ENCODE measurements at places on chromosomes 13 and 19.

GRCh38 chr19:19460761-19461265, 54.5 kb downstream of the TSSK6 start:
- no peak for DNase-seq

- no peak for DNase-seq
Observed at GRCh38 chr19:32471811-32472210, 66.2 kb downstream of the DPY19L3 start.

DNA sequence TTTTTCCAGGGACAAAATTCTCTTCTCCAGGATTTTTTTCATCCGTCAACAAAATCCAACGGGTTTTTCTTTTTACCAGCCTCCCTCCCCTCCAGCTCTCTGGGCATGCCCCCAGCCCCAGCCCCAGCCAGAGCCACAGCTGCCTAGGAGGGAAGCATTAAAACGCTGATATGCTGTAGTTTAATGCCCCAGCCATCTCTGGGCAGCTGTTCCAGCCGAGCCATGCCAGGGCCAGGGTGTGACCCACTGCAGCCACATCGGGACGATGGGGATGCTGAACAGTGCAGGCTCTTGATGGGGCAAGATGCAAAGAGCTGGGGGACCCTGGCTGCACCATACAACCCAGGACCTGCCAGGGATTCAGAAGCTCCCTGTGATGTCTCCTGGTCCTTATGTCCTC, 32.1 kb downstream of the TSHZ3 start:
- no peak for DNase-seq

DNA sequence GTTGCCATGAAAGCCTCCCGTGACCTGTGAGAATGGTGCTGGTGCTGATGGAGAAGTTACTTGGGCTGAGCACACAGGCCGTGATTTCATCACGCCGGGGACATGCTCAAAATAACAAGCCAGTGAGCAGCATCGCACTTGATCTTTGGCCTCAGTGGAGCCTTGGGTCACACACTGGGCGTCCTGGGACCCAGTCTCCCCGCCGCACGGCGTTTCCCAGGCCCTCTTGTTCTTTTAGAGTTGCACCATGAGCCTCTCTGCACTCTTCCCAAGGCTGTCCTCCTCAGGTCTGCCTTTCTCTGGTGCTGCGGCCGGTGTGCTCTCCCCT, 9.5 kb upstream of the NDUFS7 start:
- DNase-seq: no peak

GRCh38 chr19:10864538-10864899, 6.8 kb upstream of the CARM1 start:
- peak; percentile 28 for DNase-seq

DNA sequence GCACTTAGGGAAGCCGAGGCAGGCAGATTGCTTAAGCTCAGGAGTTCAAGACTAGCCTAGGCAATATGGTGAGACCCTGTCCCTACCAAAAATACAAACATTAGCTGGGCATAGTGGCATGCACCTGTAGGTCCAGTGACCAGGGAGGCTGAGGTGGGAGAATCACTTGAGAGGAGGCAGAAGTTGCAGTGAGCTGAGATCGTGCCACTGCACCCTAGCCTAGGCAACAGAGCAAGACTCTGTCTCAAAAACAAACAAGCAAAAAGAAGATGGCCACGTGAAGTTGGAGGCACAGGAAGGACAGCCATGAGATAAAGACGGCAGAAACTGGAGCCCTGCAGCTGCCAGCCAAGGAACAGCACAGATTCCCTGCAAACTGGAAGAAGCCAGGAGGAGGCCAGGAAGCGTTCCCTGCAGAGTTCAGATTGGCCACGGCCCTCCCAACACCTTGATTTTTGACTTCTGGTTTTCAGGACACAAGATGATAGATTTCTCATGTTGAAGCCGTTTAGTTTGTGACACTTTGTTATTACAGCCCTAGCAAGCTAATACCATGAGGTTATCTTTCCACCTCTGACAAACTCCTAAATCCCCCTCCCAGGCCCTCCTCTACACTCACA, 786.7 kb downstream of the UQCRFS1 start:
- no peak for DNase-seq

GRCh38 chr13:91778123-91778522, 379.7 kb downstream of the GPC5 start:
- DNase-seq: no peak

DNA sequence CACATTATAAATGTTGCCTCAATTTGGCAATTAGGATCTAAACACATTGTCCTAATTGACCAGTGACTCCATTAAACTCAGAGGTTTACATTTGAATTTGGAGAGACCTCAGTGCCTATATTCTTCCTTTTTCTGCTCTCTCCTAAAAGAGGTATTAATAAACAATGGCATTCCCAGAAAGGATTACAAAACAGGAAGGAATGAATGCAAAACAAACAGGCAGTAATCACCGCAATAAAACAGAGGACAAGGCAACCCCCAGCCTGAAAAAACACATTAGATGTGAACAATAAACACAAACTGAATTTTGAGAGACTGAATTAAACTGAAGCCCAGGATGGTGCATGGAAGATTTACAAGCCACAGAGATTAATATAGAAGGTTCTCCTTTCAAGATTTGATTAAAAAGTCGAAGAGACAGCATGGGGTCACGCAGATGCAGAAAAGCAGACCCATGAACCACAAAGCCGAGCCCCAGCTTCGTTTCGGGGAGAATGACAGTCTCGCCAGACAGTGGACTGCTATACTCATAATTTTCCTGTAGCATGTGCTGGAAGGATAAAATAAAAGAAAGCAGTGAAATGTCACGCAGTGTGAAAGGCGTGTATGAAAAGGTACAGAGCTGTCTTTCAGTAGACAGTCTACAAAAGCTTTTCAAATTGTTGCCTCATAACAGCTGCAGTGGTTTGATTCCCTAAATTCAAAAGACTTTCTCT, 503.0 kb downstream of the LIG4 start:
- no peak for DNase-seq

- DNase-seq: no peak
Observed at GRCh38 chr19:55304279-55304978, 20.6 kb downstream of the BRSK1 start.

- no peak for DNase-seq
Observed at GRCh38 chr13:96089749-96090239, at the start of gene HS6ST3. TSS of gene HS6ST3 (plus strand) at chr13:96090107.

DNA sequence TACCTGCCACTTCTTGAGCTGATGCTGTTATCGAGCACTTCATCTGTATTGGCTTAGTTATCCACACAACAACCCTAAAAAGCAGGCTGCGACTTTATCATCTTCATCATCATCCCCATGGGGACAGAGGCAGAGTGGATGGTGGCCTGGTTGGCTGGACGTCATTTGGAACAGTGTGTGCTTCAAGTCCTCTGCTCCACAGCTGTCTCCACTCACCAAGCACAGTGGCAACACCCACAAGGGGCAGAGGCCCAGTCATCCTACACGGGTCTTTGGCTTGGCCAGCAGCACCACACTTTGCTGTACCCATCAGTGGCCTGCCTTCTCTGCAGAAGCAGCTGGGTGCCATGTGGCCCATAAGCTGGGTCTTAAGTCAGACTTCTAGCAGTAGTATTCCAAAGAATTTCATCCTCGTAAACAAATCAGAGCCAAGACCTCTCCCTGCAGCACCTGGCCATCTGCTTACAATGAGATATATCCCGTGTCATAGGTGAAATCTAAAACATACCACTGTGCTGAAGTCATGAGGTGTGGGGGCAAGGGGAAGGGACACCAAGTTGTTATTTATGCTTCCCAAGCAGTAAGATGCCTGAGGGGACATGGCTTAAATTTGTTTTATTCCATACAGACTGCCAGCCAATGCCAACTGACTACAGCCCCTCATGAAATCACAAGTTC, 47.9 kb upstream of the EPHX3 start:
- DNase-seq: no peak

DNA sequence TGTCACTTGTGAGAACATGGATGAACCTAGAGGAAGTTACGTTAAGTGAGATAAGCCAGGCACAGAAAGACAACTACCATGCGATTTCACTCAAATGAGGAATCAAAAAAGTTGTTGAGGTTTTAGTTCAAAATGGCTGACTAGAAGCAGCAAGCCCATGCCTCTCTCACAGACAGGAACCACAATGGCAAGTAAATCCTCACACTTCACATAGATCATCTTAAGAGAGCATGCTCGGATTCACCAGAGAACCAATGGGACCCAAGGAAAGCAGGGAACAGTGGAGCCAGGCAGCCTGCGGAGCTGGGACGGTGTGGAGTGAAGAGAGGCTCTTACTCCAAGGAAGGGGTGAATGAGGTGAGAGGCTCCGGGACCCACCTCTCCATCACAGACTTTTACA, 581.0 kb downstream of the UQCRFS1 start:
- DNase-seq: no peak

- DNase-seq: no peak
Observed at GRCh38 chr13:83883061-83883523, 818 bp upstream of the SLITRK1 start.

DNA sequence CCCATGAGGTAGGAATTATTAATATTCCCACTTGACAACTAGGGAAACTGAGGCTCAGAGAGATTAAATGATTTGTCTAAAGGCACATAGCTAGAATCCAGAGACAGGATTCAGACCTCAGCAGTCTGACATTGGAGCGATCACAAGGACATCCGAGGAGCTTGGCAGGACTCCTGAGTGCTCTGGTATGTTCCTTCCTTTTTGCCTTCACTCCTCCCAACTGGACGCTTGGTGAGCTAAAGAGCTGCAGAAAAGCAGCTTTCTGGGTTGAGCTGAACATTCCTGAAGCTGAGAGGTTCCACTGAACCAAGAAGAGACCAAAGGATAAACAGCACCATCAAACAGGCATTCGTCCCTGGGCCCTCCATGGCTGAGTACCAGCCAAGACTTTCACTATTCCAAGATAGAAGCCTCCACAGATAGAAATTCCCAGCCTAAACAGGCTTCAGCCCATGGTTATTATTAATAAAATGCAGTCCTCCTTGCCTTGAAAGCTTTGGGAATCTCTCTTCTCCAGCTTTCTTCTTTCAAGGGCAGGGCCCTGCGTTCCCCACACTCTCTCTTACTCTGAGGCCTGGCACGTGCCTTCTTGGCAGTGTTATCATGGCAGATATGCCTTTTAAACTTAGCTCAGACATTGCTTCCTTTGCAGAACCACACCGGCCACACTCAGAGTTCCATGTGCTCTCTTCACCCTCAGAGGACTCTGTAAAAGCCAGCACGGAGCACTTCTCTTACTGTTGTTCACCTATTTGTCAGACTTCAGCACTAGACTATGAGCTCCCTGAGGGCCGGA, 97.1 kb downstream of the CYSLTR2 start:
- no peak for DNase-seq

DNA sequence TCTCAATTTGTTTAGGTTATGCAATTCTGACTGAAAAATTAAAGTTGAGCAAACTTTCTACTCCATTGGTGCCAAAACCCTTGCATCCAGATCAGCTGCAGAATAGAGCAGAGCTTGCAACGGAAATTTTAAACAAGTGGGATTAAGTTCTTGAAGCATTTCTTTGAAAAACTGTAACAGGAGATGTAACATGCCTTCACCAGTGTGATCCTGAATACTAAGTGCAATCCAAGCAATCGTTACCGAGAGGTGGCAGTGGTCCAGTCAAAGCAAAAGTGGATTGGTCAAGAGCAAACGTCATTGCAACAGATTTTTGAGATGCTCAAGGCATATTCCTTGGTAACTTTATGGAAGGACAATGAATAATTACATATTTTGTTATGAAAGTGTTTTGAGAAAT, 841.1 kb upstream of the SLITRK5 start:
- no peak for DNase-seq

GRCh38 chr13:44019651-44020050, 139.9 kb downstream of the LACC1 start:
- no peak for DNase-seq

DNA sequence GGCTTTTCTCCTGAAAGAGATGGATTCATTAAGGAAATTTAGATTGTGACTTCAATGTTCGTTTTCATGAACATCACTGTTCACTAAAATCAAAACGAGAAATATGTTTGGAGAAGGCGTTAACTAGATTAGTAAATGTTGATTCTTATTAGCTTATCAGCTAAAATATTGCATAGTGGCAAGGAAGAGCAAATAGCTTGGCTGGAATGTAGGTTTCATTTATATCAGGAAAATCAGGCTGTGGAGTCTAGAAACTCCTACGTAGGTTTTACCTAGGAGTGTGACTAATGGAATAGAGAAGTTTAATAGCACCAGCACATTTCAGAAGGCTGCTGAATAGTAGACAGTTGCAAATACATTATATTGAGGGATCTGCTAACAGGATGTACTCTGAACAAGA, 344.9 kb downstream of the LIG4 start:
- no peak for DNase-seq

DNA sequence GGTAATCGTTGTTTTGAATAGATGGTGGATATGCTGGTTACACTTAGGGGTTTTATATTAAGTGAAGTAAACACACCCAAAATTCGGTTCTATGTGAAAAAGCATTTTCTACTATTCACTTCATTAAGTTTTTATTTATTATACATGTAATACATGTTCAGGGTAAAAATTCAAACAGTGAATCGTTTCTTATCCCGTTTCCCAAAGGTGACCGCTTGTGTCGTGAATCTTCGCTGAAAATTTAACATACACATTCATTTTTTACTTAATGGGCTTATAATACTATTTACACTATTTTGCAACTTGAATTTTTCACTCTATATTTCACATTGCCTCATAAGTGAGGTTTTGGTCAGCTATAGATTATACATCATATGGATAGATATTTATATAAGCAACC, 24.5 kb downstream of the IPO5 start:
- no peak for DNase-seq

DNA sequence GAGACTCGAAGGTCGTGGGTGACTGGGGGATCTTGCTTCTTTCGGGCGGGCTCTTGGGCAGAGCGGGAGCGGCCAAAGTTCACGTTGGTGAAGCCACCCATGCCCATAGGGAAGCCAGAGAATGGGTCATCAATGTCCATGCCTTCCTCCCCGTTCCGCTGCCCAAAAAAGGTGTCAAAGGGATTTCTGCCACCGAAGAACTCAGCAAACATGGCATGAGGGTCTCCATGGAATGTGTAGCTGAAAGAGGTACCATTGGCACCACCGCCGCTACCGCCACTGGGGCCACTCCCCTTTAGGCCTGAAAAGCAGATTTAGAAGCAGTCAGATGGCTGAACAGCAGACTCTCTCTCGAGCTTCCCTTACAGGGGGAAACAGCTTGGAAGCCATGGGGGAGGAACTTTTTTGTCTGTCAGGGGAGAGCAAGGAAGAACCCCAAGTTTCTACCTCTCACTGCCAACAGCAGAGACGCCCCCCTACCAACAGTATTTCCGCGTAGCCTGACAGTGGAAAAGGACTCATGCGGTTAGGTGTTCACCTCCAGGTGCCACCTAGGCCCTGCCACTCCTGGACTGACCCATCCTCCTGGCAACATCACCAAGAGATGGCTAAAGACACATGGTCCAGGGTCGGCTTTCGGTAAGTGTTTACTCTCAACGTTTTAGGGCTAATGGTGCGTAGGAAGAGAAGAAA, 1.3 kb downstream of the DNAJB1 start:
- peak; percentile 38 for DNase-seq

GRCh38 chr13:105643966-105644365, 891.5 kb downstream of the EFNB2 start:
- no peak for DNase-seq

- no peak for DNase-seq
Observed at GRCh38 chr13:44088991-44089413, 209.3 kb downstream of the LACC1 start.
